EL (cell line): ENCODE measurements at places on chromosomes 5 and 9.

GRCh38 chr5:132052520-132052919 lies 7.9 kb upstream of the IL3 start:
- DNase-seq = no peak

GRCh38 chr5:76978869-76979268 lies 26.0 kb downstream of the CRHBP start:
- no peak for DNase-seq

DNA sequence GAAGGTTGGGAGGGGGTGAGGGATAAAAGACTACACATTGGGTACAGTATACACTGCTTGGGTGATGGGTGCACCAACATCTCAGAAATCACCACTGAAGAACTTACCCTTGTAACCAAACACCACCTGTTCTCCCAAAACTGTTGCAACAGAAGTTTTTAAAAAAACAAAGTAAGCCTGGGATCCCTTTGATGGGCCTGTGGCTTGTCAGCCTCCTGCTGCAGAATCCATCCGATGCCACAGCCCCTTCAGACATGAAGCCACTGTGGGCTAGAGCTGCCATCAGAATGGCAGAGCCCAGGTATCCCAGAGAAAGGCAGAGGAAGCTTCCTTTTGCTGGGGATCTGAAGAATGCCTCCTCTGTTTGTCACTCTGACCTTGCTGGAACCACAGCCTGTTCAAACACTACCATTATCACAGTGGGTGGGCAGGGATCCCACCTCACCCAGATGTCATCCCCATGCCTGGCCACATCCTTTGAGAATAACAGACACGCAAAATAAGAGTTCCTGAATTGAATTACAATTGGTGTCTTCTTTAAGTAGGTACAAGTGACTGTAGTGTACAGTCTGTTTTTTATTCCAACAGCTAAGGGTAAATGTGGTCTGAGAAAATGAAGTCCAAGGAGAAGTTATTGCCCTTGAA lies 78.1 kb upstream of the DIRAS2 start:
- no peak for DNase-seq

GRCh38 chr9:85321561-85321960 lies 420.2 kb downstream of the AGTPBP1 start:
- no peak for DNase-seq

DNA sequence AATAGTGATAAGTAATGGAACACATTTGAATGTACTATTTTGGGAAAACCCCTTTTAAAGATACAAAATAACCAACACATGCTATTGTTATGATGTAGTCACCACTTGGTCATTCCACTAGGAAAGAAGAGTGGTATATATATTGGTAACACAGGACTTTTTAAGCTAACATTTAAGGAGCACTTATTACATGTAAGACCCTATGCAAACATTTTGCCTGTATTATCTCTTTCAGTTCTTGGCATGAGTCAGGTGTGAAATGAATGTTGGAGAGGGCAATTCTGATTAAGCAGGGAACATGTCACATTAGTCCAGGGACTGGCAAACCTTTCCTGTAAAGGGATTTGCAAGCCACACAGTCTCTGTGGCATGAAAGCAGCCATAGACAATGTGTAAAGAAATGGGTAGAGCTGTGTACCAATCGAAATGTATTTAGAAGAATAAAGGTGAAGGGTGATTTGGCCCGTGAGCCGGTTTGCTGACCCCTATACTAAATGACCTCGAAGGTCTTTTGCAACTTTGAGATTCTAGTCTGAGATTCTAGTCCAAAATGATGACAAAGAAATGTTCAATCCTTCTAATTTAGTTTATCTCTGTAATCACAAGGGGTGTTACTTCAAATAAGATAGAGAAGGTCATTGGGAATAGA lies 15.3 kb downstream of the ABLIM3 start:
- no peak for DNase-seq

- DNase-seq = peak; percentile 45
Observed at GRCh38 chr5:112419986-112420864, 1.1 kb upstream of the EPB41L4A start.

- DNase-seq = no peak
Observed at GRCh38 chr9:120210274-120210673, 369.7 kb downstream of the CDK5RAP2 start.

DNA sequence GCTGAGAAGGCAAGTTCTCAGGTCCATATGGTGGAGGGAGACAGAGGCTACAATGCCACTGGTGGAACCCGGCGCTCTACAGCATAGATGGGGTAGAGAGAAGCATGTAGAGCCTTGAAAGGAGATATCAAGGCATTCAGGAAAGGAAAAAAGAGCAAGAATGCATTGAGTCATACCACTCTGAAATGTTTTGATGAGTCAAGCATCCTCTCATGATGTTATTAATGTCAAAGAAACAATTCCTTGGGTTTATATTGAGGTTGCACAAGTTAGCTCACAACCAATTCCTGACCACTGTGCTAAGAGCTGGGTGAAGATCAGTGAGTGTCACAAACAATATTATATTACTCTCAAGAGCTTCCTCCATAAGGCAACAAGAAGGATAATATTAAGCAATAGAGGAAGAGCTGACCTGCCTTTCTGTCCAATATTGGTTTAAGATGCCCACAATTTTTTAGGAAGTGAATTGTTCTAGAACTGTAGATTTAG lies 178.0 kb downstream of the RFK start:
- DNase-seq = peak; percentile 85

DNA sequence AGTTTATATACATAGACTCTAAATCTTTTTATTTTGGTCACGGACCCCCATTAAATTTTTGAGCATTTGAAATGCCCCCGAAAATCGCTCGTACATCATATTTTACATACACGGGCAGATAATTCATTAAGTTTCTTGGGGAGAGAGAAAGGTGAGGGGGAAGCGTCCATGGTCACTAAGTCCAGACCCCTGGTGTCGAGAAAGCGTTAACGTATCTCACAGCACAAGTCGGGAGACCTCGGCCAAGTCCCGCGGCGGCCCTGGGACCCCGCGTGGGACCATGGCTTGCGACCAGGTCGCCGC lies 794 bp downstream of the PTBP3 start:
- no peak for DNase-seq

GRCh38 chr5:73286896-73287295 lies 113.9 kb downstream of the TMEM174 start:
- no peak for DNase-seq

DNA sequence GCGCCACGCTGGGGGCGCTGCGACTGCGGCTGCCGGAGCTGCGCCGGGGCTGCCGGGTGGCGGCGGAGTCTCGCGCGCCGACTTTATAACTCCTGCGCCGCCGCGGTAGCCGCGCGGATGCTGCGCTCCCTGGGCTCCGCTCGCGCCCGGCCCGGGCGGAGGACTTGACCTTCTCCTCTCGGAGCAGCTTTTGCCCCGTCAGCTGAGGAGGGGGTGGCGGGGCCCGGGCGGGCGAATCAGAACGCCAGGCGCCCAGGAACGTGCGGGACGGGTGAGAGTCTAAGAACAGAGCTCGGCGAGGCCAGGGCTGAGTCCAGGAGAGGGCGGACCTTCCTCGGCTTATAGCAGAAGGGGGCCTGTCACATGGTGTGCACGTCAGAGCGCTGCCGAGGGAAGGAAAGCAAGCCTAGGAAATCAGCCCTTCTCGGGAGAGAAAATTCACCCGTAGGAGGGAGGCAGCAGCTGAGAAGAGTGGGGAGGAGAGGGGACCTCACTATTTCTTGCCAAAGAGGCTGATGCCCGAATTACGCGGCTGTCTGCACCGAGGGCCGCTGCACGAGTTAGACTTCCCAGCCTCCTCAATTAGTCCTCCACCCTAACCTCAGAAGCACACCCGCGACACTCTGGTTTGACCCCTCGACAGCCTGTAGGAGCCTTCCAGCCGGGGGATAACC lies at the start of gene FOXD1:
TSS of gene FOXD1 (minus strand) at position 315 of the 674 bp plus-strand sequence. CDS start 415 bp downstream, outside the sequence.
- peak; percentile 98 for DNase-seq

- DNase-seq = peak; percentile 61
Observed at GRCh38 chr5:15203376-15203775, 296.6 kb upstream of the FBXL7 start.

DNA sequence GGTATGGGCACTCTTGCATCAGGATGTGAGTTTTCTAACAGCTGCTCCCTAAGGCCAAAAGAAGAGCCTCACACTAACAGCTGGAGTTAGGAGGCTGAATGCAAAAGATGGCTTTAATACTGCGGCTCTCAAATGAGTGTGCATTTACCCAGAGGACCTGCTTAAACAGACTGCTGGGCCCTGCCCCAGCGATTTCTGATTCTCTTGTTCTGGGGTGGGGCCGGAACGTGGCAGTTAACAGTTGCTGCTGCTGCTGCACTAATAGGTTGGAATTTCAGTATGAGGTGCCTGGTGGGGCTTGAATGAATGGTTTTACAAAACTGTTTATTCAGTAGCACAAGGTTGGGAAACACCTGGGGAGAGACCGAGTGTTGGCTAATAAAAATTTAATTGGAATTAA lies 26.1 kb downstream of the HMGCR start:
- no peak for DNase-seq

DNA sequence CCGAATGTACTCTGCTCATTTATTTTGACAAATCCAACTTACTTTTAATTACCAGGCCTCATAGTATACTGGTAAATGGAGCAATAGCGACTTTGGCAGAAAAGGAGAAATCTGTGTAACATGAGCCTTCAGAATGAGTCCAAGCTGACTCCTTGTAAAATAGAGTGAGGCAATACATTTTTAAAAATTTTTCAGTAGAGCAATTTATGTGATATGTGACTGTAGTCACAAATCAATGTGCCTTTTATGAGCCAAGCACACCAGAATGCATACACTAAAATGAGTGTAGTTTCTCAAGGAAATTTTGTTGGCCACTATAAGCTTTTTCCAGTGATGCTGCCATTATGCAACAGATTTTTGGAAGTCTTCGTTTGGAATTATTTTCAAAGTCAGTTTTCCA lies 73.8 kb downstream of the SNCAIP start:
- DNase-seq = no peak

- no peak for DNase-seq
Observed at GRCh38 chr5:75148051-75148450, 88.6 kb downstream of the ANKRD31 start.

GRCh38 chr5:6178846-6179532 lies 199.4 kb downstream of the MED10 start:
- DNase-seq = no peak

- no peak for DNase-seq
Observed at GRCh38 chr9:136268735-136269134, 23.1 kb upstream of the QSOX2 start.

- DNase-seq = no peak
Observed at GRCh38 chr5:156934450-156935211, 28.4 kb downstream of the TIMD4 start.

DNA sequence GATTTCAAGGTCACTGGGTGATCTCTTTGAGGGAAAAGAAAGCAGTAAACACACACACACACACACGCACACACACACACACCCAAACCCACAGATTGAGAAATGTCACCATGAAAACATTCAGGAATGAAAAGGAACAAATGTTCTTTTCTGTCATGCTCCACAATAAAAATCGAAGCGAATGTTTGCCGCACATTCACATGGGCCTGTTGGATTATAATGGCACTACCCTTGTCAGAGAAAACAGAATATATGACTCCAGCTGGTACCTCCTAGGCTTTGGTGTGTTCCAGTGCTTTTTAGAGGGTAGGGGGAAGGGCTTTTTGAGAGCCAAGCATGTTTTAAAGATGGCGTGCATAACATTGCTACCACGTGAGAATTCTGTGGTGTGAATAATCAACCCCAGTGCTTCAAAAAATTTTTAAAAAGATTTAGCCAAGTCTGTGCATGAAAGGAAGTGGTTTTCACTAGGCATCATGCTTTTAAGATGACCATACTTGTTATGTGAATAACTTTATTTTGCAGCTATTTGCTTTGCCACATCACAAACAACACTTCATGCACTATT lies 120.8 kb upstream of the ZNF608 start:
- DNase-seq = peak; percentile 79

DNA sequence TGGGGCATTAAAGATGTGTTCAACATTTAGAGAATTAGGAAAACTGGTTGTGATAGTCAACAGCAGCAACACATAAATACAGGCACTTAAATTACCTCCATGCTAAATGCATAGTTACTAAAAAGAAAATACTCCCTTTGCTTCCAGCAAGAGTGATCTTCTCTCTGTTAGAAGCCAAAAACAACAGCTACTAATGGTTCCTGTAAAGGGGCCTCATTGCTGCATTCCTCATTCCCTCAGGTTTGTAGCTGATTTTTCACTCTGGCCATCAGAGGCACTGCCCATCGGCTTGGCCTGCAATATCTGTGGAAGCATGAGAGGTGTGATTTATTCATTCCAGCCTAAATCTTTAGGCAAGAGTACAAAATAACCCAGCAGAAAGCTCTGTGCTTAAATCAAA lies 466.0 kb upstream of the ADAMTS16 start:
- no peak for DNase-seq

- no peak for DNase-seq
Observed at GRCh38 chr5:179872055-179872827, 13.6 kb upstream of the MRNIP start.

DNA sequence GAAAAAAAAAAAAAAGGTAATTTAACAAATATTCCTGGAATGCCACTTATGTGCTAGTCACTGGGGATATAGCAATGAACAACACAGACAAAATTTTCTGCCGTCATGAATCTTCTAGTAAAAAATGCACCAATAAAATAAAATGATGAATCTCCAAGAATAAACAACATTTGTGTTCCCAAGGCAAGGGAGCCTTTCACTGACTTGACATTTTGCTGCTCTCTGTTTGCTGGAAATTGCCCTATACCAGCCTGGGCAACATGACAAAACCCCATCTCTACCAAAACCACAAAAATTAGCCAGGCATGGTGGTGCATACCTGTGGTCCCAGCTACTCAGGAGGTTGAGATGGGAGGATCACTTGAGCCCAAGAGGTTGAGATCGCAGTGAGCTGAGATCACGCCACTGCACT lies 64.5 kb upstream of the ERBIN start:
- peak; percentile 99 for DNase-seq

DNA sequence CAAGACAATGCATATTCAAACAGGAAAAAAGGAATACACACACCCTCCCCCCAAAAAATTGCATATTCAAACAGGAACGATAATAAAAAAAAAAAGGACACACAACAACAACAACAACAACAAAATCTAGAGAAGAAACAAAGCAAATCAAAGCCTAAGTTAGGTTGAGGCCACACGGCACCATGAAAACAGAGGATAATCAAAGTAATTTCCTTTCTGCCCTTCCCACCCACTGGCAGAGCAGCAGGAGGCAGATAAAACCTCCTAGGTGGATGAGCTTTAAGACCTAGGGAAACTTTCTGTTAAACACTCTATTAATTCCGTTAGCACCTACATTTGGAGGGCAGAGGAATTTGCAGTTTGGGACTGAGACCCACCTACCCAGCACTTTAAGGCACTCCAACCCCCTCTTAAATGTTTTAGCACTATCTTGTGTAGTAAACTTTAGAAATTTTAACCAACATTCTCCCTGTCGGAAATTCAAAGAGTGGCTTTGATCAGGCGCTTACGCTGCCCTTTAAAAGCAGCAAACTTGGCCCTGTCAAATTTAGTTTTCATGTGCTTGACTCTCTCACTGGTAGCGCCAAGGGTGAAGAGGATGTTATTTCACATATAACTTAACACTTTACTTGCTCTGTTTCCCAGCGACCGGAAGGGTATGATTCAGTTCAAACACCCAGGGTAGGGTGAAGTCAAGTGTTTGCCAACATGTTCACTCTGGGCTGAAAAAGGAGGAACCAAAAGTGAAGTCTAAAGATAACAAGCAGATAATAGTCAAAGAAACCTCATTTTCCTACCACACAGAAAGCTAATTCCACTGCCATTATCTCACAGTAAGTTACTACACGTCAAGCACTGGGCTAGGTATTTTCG lies 9.2 kb downstream of the ENC1 start:
- DNase-seq = peak; percentile 83

- peak; percentile 10 for DNase-seq
Observed at GRCh38 chr5:55538661-55539060, 3.9 kb upstream of the PLPP1 start.
